SK-N-MC (cell line): ENCODE measurements at places on chromosomes 7 and 10.

DNA sequence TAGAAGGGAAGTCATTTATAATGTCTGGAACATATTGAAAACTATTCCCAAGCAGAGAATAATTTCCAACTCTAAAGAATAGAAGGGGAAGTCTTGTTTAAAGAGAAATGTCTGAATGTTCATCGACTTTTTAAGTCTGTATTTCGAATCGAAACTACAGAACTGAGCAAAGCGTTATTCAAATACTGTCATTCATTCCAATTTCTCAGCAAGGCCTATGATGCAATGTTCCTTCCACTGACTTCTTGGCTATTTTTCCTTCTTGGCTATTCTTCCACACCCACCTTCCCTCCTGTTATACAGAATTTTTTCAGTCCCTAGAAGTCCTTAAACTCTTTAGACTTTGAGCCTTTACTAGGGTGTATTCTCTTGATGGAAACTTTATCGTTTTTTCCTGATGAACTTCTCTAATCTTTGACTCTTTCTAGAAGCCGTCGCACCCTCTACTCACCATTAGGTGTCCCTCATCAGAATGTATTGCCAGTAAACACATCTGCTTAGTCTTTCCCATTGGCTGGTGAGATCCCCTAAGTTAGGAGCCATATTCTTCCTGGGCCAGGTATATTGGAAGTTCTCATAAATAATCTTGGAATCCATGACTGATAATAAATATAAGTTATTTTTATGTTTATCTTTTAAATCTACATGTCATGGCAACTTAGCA lies 235.7 kb upstream of the CCDC6 start:
- no peak for DNase-seq

GRCh38 chr7:41207141-41207540 lies 495.7 kb downstream of the INHBA start:
- no peak for DNase-seq

- no peak for DNase-seq
Measured at GRCh38 chr10:27285093-27285492, 44.5 kb upstream of the ACBD5 start.

- DNase-seq = no peak
Measured at GRCh38 chr7:134071355-134072331, 55.5 kb upstream of the LRGUK start.

DNA sequence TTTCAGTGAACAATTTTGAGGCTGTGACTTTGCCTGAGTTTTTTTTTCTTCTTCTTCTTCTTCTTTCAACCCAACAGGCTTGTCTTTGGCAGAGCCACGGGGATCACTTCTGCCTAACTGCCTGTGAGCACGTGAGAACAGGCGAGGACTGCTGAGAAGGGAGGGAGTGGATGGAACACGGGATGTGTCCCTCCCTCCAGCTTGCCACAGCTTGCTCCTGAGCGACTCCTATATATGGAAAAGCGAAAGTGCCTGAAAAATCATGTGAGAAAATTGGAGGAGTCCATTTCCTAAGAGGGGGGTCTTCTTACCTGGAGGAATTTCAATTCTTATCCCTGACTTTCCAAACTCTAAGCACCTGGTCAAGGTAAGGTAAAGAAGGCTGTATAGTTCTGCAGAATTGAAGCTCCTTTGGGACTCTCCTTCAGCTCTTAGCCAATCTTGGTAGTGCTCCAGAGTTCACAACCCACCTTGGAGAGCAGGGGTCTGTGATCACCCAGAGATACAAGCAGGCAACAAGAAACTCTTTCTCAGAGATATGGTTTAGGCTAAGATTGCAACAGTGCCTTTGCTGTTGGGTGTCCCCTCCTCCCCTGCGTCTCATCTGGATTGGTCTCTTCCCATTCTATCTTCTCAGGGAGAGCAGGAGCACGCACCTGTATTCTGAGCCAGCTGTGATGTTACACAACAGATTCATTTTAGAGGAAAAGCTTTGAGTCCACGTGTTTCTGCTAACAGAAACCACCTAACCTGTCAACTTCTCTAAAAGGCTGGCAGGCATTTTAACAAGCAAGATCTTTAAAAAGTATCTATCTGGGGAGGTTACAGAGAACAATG lies at the start of gene MAT1A:
Gene MAT1A, minus strand, starts transcription at position 208 of the 837 bp plus-strand sequence. CDS start 235 bp downstream, outside the sequence.
- no peak for DNase-seq

GRCh38 chr10:63773106-63773505 lies 251.9 kb downstream of the REEP3 start:
- no peak for DNase-seq
